Stimulated activated CD4-positive, alpha-beta T cell treated with anti-CD3 and anti-CD28 coated beads, Interleukin-2, amount 100 ng/mL, for 4 hours (primary cell): ENCODE measurements at places on chromosomes 5 and 9.

DNA sequence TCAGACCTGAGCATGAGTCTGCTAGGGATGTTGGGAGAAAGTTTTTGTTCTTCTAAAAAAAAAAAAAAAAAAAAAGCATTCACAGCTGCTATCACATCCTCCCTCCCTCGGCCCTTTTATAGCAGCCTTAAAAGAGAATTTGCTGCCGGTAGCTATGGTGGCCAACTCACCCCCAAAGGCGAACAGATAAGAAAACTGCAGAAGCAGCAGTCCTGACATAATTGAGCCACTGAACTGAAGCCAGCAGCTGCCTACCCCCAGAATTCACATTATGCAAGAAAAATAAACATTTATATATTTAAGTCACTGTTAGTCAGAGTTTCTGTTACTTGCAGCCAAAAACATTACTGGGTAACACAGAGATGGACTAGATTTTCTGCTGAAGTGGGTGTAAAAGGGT lies 124.3 kb upstream of the SMARCA2 start:
- no peak for DNase-seq

- DNase-seq, result no peak
Measured at GRCh38 chr5:17831279-17831678, 197.0 kb downstream of the TAF11L14 start.

- no peak for DNase-seq
Measured at GRCh38 chr5:124303366-124303765, 443.1 kb downstream of the ZNF608 start.

GRCh38 chr9:2276296-2276695 lies 261.1 kb downstream of the SMARCA2 start:
- DNase-seq, result no peak

- no peak for DNase-seq
Measured at GRCh38 chr5:143932584-143932983, 120.6 kb downstream of the HMHB1 start.
